ENCODE measurements at places on chromosomes 7 and 10. TPM values are rescaled to one million over a fixed set of nuclear protein-coding genes. Genes with fewer than 3 reads are reported as not detected.
A peak's percentile ranks its signal among the peaks of the same experiment; 100 is the strongest.

DNA sequence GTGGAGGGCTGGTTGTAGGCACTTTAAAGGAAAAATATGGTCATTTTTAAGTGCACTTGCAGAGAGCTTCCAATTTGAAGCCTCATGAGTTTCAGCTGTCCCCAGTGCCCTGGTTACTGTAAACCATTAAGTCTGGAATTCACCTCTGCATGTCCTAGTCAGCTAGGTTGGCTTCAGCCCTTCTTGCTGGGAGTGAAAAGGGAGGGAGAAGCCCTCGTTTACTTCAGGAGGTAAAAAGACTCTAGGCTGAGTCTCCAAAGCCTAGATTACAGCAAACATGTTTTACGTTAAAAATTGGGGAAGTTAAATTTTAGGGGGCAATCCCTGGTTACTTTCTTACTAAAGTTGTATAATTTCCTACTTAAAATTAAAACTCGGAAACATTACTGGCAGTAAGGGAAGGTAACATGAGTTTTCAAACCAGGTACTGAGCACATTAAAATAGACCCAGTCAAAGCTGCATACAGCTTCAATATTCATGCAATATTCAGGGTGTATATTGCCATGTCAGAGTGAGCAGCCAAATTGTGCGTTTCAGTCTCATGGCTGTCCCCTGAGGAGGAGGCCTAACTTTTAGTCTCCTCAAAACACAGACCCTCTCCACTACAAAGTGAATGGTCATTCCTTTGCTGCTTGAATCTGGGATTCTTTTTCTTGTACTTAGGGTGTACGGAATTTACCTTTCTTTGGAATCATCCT is 156.7 kb downstream of the PRKG1 start:
- DNase-seq, result no peak

- DNase-seq, result peak; percentile 33
These were observed 108.1 kb upstream of the AGR3 start for GRCh38 chr7:16989811-16990413.

GRCh38 chr10:17074541-17074847 is 55.1 kb downstream of the CUBN start:
- no peak for DNase-seq

- no peak for DNase-seq
These were observed 67.9 kb upstream of the PRKCQ start for GRCh38 chr10:6647811-6648526.

DNA sequence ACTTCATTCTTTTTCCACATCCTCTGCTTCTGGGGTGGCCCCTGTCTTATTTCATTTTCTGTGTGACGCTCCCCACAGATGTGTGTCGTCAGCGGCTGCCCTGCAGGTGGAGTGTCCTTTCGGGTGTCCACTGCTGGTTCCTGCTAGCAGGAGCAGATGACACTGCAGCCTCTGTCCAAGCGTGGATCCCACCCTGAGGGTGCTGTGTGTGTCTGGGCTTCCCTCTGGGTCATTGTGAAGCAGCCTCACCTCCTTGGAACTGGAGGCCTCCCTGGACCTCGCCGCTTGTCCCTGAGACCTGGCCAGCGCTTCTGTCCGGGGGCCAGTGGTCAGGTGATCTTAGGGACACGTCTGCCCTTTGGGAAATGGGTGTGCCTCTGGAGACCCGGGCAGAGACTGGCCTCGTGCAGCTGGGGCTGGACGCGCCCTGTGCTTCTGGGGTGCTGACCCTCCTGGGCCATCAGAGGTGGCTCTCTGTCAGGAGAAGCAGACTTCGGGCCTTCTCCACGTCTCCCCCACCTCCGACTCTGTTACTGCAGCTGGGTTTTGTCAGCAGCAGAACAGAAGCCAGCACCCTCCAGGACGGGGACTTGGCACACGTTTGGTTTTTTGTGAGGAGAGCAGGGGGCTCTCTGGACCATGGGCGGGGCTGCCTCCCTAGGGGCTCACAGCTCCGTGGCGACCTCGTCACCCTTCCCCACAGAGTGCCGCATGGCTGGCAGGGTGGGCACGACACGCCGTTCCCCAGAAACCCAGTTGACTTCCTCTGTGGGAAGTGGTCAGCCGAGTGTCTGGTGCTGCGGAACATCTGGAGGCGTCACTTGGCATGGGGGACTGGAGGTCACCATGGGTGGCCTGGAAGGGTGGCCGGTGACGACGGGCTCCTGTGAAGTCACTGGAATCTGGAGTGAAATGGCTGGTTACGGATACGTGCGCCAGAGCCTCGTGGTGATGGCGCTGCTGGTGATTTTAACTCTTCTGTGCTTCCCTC is 48.4 kb downstream of the INPP5A start:
- DNase-seq, result no peak

DNA sequence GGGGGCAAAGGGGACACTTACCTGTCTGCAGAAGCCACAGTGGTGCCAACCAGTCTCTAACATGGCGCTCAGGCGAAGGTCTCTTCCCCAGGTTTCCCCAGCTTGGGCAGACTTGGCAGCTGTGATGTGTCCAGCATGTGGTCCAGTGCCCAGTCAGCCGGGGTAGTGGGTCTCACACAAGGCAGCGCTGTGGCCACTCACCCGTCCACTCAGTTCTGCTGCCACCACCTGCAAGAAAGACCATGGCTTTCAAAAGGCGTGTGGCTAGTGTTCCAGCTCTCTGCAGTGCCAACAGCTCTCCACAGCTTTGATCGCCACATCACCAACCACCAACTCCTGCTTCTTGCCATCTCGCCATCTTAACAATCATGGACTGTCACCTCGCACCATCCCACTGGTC is 259.6 kb downstream of the USP6NL start:
- DNase-seq, result no peak

GRCh38 chr10:83248106-83248631 is 891.1 kb upstream of the GHITM start:
- no peak for DNase-seq

GRCh38 chr10:4698075-4698474 is 127.9 kb upstream of the AKR1E2 start:
- DNase-seq, result no peak

GRCh38 chr10:3336673-3337293 is 164.2 kb upstream of the PITRM1 start:
- no peak for DNase-seq

GRCh38 chr10:17022466-17022825 is 107.2 kb downstream of the CUBN start:
- DNase-seq, result no peak

- no peak for DNase-seq
These were observed 61.5 kb downstream of the LRRC18 start for GRCh38 chr10:48878091-48878490.

DNA sequence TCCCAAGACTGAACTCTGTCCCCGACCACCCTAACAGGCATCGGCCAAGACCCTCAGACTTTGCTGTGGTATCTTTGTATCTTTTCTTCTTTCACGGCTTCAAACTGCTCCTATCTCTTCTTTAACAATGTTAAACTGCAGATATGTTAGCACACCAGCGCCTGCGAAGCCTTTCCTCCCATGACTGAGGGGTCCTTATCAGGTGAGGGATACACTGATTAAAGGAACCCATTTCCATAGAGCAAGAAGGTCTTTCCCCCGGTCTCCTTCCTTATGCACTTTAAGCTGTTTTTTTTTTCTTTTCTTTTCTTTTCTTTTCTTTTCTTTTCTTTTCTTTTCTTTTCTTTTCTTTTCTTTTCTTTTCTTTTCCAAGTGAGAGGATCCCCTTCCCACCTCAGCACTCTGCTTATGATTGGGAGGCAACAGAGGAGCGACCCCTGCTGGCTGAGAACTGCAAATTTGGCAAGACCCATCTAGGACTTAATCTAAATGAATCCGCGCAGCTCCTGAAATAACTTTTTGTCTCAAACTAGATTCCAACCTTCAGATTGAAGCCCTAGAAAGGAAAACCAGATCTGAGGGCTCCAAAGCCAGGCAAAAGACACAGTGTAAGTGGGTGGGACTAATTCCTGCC is 109.9 kb downstream of the ITGB8 start:
- no peak for DNase-seq

KCNMA1 gene
- 10.1 TPM for total RNA-seq

GRCh38 chr10:78844960-78845607 is 223.7 kb upstream of the ZMIZ1 start:
- no peak for DNase-seq

DNA sequence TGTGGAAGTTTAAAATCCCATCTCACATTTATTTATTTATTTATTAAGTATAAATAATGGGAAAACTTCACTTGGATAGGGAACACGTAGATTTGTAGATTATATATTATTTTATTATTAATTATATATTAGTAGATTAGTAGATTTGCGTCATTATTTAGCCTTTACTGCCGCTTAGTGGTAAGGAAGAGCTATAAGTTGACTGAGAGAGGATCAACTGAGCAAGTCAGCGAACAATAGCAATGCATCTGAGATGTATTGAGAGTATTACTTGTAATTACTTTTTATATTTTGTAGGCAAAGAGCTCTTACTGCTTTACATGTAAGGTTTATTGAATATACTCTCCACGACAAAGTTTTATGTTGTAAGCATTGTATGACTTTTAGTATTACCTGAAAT is 244.5 kb upstream of the ANKRD30A start:
- DNase-seq, result no peak

TMEM213 gene
- total RNA-seq, result not detected

ABCC2 gene
- total RNA-seq, result 0.84 TPM

GPNMB gene
- total RNA-seq, result 134 TPM

GRCh38 chr7:126790763-126791162 is 462.0 kb downstream of the GRM8 start:
- DNase-seq, result no peak

DNA sequence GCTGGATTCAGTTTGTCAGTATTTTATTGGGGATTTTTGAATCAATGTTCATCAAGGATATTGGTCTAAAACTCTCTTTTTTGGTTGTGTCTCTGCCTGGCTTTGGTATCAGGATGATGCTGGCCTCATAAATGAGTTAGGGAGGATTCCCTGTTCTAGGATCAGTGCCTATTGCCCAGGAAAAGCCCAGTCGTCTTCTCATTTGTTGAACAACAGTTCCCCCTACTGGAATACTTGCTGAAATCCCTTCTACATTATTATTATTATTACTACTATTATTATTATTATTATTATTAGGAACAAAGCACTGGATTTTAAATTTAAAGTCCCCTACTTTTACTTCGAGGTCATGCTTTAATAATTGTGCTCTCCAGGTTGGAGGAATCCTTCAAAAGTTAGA is 528.9 kb downstream of the MAGI2 start:
- DNase-seq, result no peak

FAM13C gene
- 2.2 TPM for total RNA-seq

TMEM236 gene
- total RNA-seq, result 2.6 TPM

MAT1A gene
- total RNA-seq, result not detected
